Stimulated activated CD4-positive, alpha-beta T cell treated with anti-CD3 and anti-CD28 coated beads, Interleukin-15, amount 100 ng/mL, for 48 hours (primary cell): ENCODE measurements at places on chromosomes 12 and 14.
A peak's percentile ranks its signal among the peaks of the same experiment; 100 is the strongest.

DNA sequence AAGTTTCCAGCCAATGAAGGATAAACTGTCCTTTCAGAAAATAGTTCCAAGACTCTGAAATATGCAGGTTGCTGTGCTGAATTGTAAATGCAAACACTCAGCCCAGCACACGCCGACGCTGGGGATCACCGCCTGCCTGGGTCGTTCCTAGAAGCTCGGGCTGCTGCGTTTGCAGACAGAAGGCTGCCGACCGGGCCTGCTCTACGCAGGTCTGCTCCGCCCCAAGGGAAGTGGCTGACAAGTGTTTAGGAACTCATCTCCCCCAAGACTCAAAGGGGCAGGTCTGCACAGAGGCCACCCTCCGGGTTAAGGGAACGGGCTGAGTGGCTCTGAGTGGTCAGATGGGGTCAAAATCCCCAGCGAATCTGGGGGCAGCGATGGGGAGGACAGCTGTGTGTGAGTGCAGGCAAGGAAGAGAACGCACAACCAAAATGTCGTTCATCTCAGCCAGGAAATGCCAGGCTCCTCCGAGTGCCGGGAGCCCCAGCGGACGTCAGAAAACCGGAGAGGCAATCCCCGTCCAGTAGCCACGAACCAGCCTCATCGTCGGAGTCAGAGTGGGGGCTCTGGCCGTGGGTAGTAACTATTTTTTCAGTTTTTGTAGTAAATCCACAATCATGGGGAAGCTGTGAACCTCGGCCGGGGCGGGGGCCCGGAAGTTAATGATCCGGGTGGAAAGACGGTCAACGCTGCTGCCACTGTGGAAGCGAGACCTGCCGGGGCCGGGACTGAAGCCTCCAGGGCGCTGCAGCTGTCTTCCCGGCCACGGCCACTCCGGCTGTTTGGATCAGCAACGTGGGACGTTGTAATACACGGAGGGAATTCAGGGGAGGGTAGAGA is 6.0 kb downstream of the GALNT9 start:
- no peak for DNase-seq

- no peak for DNase-seq
Measured at GRCh38 chr14:76153919-76154318, 2.2 kb downstream of the GPATCH2L start.

DNA sequence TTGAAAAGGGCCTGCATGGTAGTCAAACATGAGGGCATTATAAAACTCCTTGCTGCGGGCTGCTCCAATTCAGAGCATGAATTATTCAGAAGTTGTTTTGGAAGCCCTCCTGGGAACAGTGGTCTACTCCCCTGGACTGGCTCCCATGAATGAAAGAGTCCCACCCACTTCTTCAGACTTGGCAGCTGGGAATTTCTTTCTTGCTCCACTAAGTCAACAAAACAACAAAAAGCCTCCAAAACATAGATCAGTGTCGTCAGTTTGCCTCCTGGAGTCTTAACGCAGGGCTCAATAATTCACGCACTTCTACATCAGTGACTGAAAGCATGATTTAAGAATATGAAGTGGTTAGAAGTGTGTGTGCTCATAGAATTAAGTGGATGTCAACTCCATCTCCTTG is 37.9 kb downstream of the AKAP6 start:
- no peak for DNase-seq

DNA sequence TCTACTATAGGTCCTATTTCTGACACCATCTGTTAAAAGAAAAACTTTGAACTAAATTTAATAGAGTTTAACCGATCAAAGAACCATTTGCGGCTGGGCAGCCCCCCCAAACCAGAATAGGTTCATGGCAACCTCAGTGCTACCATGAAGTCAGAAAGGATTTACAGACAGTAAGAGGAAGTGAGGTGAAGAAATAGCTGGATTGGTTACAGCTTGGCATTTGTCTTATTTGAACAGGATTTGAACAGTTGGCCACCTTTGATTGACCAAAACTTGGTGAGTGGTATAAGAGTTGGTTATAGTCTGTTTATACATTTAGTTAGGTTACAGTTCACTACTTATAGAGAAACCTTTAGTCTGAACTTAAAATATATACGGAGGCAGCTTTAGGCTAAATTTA is 88.9 kb downstream of the TXNDC16 start:
- no peak for DNase-seq

- peak; percentile 83 for DNase-seq
Measured at GRCh38 chr12:124466216-124467128, 100.9 kb downstream of the NCOR2 start.

DNA sequence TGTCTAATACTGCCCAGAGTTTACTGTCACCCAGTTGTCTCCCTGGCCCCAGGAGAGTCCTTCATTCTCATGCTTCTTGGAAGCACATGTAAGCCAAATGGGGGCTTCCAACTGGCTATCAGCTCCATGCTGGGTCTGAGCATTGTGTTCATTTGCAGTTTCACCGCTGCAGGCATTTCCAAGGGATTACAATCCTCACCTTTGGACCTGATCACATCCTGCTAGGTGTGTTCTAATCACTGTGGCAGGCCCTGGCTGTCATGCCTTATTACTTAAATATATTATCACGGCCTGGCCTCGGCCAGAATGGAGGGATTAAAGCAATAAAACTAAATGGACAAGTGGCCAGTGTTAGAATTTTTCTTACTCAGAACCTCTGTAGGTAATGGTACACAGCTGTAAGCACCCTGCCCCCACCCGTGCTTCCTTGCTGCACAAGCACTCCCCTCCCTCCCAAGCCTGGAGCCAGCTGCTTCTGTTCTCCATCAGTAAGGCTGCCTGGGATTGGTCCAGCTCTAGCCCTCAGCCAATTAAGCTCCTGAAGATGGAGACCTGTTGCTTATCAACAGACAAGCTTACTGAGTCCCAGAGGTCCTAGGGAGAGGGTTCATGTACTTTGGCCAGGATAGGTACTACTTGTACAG is 175.9 kb upstream of the RBM19 start:
- no peak for DNase-seq

GRCh38 chr14:44403193-44403592 is 103.9 kb downstream of the FSCB start:
- no peak for DNase-seq

DNA sequence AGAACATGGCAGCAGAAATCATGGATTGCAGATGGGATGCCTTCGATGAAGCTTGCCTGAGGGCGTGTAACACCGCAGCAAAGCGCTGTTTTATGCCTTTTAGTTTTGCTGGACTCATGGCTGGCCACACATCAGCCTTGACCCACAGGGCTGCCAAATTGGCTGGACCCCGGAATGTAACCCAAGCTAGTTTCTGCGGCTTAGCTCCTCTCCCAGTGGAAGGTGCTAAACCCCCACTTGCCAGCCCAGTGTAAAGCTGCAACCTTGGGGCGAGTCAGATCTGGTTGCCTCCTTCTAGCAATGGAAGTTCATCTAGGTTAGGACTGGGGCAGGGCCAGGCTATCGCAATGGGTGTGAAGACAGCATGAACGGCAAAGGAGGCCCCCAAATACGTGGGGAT is 38.3 kb downstream of the MEG3 start:
- no peak for DNase-seq

DNA sequence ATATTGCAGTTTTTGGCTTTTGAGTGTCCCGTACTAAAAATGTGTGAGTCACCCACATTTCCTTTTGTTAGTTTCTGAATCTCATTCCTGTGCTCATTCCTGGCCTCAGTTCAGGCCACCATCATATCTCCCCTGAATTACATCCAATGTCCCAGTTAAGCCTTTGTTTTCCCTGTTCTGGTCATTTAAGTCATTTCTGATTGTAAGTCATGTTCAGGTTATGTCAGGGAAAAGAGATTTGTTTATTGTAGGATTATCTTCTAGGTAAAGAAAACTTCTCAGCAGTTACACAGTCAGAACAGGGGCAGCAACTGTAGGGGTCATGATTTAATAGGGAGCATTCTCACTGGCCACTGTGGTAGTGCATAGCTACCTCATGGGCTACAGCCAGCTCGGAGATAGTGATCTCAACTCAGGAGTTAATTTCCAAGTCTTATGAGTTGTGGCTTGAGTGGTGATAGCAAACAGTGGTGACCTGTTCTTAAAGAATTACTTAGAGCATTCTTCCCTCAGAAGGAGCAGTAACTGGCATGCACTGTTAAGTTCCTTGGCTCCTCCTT is 6.7 kb downstream of the DDX47 start:
- DNase-seq, result no peak

- DNase-seq, result no peak
Measured at GRCh38 chr12:42968426-42968825, 378.9 kb upstream of the PRICKLE1 start.

DNA sequence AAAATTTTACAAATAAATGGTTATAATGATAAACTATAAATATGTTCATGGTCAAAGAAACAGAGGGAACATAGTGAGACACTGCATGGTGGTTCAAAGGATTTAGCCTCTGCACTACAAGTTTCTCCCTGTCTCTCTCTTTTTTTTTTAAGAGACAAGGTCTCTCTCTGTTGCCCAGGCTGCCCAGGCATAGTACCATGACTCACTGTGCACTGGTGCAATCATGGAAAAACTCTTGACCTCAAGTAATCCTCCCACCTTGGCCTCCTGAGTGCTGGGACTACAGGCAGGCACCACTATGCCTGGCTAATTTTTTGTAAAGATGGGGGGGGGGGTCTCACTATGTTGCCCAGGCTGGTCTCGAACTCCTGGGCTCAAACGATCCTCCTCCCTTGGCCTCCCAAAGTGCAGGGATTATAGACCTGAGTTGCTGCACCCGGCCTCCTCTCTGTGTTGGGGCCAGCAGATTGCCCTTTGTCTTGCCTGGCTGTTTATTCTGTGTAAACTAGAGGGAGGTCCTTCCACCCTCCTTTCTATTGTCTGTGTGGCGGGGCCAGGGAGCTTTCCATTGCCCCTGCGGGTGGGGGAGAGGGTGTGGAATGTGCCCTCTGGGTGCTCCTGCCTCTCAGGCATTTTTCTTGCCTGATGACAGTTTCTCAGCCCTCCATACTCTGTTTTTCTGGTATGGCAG is 22.1 kb downstream of the MTHFD1 start:
- no peak for DNase-seq

DNA sequence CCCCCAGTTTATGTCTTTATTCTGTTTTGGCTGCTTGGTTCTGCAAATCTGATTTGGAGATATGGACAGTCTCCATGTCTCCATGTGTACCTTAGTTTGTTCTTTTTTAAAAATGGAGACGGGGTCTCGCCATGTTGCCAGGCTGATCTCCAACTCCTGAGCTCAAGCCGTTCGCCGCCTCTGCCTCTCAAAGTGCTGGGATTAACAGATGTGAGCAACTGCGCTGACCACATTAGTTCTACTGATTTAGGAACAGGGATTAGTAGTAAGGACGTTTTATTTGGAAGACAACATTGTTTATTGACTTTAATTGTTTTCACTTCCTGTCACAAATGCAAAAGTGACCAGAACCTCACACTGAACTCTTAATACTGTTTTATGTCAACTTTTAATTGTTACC is 14.7 kb downstream of the AEBP2 start:
- no peak for DNase-seq

DNA sequence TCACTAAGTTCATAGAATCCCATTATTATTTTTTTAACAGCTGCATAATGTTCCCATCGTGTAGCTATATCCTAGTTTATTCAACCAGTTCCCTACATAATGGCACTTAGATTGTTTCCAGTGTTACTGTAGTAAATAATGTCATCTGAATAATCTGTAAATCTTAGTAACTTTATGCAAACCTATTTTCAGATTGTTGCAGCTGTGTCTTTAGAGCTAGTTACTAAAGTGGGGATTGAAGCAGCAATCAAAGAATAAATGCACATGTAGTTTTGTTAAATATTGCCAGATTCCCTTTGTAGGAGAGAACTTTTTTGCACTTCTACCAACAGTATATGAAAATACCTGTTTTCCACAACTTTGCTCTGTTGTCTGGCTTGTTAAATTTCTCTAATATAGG is 13.1 kb downstream of the ARID2 start:
- no peak for DNase-seq

DNA sequence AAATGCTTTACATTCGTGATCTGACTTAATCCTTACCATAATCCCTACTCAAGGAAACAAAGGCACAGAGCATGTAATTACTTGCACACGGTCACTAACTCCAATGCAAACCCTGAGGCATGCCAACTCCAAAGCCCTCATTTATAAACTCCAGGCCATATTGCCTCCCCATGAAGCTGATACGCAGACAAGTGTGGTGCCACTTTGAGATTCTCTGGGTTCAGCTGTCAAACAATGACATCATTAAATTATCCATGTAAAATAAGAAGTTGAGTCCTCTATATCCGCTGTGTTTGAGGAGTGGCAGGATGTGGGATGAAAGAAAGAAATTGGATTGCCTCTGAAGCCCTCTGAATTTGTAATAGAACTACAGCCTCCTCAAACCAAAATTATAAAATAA is 62.8 kb downstream of the ANO4 start:
- no peak for DNase-seq

DNA sequence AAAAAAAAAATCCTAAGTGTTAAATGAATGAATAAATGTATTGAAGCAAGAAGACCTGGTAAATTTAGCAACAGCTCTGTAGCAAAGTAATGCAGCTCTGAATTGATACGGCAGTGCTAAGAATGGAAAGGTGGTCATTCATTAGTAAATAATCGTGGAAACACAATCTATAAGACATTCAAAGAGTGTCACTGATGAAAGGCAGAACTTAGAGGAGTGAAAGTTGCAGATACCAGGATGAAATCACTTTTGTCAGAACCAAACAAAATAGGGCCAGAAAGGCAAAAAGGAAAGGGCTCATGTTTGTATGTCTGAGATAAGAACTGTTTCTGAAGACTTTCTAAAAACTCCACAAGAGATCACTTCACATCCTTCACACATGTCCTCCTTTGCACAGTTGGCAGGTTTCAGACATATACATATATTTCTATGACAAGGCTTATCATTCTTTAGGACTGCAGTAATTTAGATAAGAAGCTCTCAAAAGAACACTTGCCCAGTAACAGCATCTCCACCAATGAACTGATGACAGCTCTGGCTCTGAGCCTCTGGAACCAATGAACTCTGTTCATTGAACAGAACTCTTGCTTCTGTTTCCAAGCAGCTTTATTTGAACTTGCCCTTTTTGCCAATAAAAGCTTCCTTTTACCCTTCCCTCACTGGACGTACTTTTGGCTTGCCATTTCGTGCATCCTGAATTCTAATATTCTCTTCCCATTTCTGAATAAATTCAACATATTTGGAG is 4.2 kb upstream of the LRR1 start:
- DNase-seq, result no peak

DNA sequence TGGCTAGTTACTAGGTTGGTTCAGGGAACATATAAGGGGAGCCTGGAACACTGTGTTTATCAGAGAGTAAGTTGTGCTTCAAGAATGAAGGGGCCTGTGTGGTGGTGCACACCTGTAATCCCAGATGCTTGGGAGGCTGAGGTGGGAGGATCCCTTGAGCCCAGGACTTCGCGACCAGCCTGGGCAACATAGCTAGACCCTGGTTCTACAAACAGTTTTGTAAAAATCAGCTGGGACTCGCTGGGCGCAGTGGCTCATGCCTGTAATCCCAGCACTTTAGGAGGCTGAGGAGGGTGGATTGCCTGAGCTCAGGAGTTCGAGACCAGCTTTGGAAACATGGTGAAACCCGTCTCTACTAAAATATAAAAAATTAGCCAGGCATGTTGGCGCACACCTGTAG is 42.1 kb upstream of the GPR132 start:
- DNase-seq, result no peak
